NK-92 treated with Interleukin-12 subunit alpha and Interleukin-12 subunit beta, amount 100 ng/mL, for 24 hours (cell line): ENCODE measurements at places on chromosomes 3 and 15.

DNA sequence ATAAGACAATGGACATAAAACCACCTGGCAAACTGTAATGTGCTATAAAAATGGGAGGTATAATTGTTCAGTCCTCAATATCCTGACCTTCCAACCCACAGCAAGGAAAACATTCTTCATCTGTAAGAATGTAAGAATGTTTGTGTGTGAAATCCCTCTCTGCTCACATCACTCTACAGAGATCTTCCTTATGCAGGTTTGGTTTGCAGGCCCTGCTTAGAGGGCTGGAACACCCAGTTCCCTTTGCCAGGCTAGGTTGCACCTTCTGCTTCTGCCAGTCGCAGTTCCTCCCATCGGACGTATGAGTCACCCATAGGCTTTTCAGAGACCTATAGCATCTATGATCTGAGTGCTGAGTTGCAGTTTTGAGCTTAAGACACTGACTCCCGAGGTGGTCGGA, 24.1 kb upstream of the MINAR1 start:
- DNase-seq, result no peak

- no peak for DNase-seq
Measured at GRCh38 chr15:74011610-74012009, 17.1 kb downstream of the PML start.

GRCh38 chr3:170600005-170600624, 14.2 kb upstream of the SLC7A14 start:
- no peak for DNase-seq

DNA sequence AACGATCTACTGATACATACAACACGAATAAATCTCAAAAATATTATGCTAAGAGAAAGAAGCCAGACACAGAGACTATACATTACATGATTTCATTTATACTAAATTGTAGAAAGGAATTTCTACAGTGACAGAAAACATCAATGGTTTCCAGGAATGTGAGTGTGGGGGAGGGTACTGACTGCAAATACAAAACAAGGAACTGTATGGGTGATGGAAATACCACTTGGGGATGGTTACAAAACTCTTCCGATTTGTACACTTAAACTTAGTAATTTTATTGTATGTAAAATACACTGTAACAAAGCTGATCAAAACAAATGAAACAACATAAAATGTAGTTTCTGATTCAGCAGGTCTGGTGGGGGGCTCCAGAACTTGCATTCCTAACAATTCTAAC, 45.8 kb upstream of the IP6K2 start:
- no peak for DNase-seq

- no peak for DNase-seq
Measured at GRCh38 chr15:36428102-36428845, 151.2 kb upstream of the CDIN1 start.

DNA sequence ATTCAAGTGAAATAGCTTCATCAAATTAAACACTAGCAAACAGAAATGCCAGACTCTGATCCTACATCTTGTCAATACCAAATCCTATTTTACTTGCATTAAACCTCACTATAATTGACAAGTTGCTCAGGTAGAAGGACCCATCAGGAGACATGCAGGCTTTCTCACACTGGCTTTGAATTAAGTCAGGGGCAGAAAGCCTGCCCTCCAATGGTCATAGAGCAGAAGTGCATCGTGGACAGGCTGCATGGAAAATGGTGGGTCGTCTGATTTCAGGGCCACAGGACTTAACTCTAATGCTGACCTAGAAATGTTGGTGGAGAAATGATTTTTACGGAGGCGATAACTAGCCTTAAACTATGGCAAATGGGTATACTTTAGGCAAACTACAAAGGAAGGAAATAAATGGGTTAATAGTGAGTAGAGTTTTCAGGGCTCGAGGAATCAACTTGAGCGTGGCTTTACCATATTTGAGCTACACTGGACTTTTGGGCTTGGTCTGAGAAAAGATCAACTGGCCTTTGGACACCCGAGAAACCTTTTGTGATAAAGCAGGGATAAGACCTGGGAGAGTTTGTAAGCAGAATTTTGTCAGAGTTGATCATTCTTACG, 283.9 kb downstream of the GRM7 start:
- no peak for DNase-seq

- DNase-seq, result no peak
Measured at GRCh38 chr3:149732234-149732633, 20.1 kb downstream of the COMMD2 start.

- no peak for DNase-seq
Measured at GRCh38 chr3:157573281-157573680, 70.1 kb upstream of the VEPH1 start.

- DNase-seq, result no peak
Measured at GRCh38 chr15:41994171-41994650, 21.9 kb upstream of the EHD4 start.

DNA sequence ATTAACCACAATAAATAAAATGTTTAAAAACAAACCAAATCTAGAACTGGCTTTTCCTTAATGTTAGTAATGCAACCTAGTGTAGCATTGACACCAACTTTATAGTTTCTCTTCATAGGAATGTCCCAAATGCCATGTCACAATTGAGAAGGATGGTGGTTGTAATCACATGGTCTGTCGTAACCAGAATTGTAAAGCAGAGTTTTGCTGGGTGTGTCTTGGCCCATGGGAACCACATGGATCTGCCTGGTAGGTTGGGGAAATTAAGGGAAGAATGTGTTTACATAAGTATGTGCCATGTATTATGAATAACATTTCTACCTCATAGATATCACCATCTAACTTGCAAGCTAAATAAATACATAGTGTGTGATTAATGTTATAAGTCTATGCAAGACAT, 84.4 kb upstream of the GOLGA6B start:
- DNase-seq, result no peak

GRCh38 chr15:101669744-101670143, 17.6 kb upstream of the TM2D3 start:
- DNase-seq, result no peak

DNA sequence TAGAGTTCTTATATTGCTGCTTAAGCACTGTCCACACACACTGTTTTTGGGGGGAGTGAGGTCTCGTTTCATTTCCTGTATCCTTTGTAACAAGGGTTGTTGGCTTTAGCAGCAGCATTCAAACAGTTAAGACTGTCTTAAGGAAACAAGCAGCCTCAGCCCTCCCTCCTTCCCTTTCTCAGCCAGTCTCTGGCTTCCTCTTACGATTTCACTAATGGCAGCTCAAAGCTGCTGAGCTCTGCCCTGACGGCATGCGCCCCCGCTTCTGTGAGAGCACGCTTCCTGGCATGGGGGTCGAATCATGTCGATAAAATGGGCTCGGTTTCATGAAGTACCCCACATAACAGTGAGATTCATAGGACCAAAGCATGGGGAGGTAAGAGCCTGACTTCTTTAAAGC, 105.0 kb downstream of the KLHL25 start:
- peak; percentile 59 for DNase-seq

GRCh38 chr15:68335251-68335650, 57.7 kb downstream of the FEM1B start:
- no peak for DNase-seq

- no peak for DNase-seq
Measured at GRCh38 chr3:4749567-4750002, 229.7 kb upstream of the BHLHE40 start.

- no peak for DNase-seq
Measured at GRCh38 chr3:183252973-183253527, at the start of gene B3GNT5. Gene B3GNT5, plus strand, starts transcription at chr3:183253253. Its CDS starts 16,546 bp downstream, at chr3:183269799.

DNA sequence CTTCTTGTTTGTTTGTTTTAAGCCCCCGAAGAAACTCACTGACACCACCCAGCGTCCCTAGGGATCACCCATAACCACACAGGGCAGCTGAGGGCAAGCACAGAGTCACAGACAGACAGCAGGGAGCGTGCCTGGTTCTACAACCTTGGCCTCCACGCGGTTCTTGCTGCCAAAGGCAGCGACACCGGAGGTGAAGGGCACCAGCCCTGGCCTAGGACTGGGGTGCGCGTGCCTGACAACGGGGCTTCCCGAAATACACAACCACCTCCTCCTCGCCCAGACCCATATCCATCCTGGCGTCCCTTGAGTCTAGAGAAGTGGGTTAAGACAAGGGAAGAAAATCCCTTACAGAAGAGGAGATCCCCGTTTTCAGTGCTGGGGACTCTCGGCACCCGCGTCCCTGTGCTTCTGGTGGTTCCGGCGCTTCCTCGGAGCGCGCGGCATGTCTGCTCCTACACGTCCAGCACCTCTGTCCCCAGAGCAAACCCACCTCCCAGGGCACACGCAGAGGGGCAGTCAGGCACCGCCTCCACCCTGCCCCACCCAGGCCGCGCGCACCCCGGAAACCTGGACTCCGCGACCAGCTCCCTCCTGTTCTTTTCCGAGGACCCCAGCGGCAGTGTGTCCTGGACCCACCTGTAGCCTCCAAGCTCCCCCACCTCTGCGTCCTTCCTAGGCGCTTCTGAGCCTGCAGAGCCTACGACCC, 911 bp downstream of the RFTN1 start:
- peak; percentile 57 for DNase-seq

DNA sequence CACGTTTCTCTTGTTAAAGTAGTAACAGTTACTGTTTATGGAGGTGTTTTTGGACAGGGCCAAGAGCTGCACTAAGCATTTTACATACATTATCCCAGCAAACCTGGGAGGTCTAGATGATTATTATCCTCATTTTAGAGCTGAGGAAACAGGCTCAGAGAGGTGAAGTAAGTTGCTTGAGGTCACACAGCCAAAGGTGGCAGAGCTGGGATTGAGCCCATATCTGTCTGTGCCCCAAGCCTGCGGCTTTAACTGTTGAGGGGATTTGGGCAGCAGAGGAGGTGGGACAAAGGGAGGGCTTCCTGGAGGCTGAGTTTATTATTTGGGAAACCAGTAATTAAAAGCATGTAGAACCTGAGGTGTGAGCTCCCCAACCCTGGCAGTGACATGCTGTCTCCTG, 9.2 kb downstream of the SMAD6 start:
- no peak for DNase-seq

DNA sequence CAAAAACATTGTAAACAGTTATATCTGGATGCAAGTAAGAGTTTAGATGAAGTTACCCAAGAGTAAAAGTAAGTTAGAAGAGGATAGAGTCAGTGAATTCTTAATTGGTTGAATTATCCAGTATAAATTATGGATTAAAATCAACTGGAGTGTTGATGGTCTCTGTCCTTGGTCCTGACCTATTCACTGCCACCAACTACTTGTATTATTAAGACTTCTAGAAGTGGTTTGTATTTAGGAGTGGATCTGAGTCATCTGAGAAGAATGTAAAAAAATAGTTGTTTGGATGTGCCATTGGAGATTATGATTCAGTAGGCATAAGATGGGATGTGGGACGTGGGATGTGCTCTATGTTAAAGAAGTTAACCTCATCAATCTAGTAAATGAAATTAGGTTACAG, 86.4 kb downstream of the SYNPR start:
- no peak for DNase-seq

GRCh38 chr15:72271895-72272212, 500 bp downstream of the PARP6 start:
- peak; percentile 44 for DNase-seq
